ENCODE measurements at places on chromosomes 5 and 9.

DNA sequence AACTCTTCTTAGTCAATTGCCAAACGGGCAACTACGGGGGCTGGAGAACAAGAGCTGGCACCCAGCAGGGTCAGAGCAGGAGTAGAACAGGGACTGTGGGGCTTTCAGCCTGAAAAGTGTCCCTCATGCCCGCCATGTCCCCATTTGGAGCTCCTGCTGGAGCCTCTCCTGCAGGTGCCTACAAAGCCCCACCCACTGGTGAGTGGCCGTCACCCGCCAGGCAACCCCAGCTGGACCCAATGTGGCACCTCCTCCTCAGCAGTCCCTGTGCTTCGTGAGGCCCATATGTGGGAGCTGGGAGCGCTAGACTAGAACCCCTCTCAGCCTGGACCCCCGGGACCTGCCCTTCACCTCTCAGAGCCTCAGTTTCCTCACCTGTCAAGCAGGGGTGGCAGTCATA is 40.9 kb downstream of the VAV2 start:
- DNase-seq: no peak

- no peak for DNase-seq
These were observed 7.4 kb downstream of the SEMA5A start for GRCh38 chr5:9538504-9538903.

- DNase-seq: no peak
These were observed 172.1 kb downstream of the ENC1 start for GRCh38 chr5:74468421-74468820.

DNA sequence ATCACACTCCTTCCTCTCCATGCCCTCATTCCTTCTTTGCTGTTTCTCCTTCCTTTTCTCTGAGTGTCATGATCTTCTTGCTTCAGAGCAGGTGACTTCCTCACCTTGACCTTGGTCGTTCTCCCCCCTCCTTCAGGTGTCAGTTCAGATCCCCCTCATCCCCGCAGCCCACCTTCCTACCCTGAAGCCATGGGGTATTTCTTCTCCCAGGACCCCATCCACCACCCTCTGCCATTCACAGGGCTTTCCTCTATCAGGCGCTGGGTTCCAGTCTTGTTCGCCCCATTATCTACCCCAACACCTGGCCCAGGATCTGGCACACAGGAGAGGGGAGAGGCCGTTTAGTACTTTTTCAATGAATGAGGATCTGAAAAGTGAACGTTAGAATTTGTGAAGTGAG is 101.0 kb downstream of the NSG2 start:
- DNase-seq: no peak

DNA sequence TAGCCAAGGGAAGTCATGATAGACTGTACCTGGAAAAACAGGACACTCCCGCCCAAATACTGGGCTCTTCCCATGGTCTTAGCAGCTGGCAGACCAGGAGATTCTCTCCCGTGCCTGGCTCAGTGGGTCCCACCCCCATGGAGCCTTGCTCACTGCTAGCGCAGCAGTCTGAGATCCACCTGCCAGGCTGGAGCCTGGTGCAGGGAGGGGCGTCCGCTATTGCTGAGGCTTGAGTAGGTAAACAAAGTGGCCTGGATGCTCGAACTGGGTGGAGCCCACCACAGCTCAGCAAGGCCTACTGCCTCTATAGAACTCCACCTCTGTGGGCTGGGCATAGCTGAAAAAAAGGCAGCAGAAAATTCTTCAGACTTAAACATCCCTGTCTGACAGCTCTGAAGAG is 10.1 kb upstream of the THG1L start:
- DNase-seq: no peak

GRCh38 chr9:108784998-108785397 is 70.8 kb downstream of the ACTL7B start:
- DNase-seq: no peak

GRCh38 chr9:86733929-86734328 is 213.4 kb downstream of the GAS1 start:
- DNase-seq: no peak

- DNase-seq: no peak
These were observed 416.1 kb upstream of the CTNND2 start for GRCh38 chr5:12320331-12320730.

- no peak for DNase-seq
These were observed 1.2 kb downstream of the UCK1 start for GRCh38 chr9:131529597-131530545.

GRCh38 chr5:132243366-132243977 is 14.0 kb upstream of the PDLIM4 start:
- DNase-seq: no peak

DNA sequence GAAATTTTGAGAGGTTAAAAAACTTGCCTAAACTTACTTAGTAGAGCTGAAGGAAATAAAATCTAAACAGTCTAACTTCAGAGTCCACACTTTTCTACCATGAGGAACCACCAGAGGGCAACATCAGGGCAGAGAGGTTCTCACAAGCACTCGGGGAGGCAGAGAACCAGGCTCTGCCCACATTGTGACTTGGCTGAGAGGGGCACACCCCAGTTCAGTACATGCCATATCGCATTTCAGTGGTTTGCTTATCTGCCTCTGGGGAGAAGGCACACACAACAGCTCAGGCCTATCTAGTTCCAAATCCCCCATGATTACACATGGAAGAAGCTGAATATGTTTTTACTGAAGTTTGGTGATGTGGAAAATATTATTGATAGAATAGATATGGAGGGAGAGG is 49.2 kb downstream of the EQTN start:
- no peak for DNase-seq

GRCh38 chr5:57831932-57832331 is 349.3 kb upstream of the ACTBL2 start:
- no peak for DNase-seq

GRCh38 chr9:20684875-20685696 is 1.0 kb downstream of the FOCAD start:
- DNase-seq: no peak

DNA sequence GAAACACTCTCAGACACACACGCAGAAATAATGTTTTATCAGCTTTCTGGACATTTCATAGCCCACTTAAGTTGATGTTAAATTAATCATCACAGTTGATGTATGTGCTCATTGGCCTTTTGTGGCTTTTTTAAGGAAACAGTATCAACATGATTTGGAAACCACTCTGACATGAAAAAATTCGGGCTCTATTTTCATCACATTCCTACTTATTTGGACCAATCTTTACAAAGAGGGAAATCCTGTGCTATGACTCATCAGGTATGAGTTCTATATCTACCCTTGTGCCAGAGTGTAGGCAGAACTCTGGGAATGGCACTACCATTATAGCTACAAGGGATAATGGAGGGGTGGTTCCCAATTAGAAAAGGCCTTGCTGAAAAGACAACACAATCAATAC is 388.4 kb upstream of the PTGER4 start:
- DNase-seq: no peak

GRCh38 chr9:85960688-85961093 is 19.7 kb downstream of the NAA35 start:
- no peak for DNase-seq

DNA sequence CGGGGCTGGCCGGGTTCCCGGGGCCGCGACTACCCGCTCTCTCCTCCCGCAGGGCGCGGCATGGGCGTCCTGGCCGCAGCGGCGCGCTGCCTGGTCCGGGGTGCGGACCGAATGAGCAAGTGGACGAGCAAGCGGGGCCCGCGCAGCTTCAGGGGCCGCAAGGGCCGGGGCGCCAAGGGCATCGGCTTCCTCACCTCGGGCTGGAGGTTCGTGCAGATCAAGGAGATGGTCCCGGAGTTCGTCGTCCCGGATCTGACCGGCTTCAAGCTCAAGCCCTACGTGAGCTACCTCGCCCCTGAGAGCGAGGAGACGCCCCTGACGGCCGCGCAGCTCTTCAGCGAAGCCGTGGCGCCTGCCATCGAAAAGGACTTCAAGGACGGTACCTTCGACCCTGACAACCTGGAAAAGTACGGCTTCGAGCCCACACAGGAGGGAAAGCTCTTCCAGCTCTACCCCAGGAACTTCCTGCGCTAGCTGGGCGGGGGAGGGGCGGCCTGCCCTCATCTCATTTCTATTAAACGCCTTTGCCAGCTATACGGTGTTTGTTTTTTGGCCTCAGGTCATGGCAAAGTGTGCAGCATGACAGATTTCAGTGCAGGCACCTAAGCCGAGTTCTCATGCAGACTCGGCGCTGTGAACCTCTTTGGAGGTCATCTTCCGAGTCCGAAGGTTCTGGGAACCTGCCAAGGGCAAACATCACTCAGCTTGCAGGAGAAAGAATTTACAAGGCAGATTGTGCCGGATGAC is 516 bp downstream of the MRPL41 start:
- DNase-seq: no peak

DNA sequence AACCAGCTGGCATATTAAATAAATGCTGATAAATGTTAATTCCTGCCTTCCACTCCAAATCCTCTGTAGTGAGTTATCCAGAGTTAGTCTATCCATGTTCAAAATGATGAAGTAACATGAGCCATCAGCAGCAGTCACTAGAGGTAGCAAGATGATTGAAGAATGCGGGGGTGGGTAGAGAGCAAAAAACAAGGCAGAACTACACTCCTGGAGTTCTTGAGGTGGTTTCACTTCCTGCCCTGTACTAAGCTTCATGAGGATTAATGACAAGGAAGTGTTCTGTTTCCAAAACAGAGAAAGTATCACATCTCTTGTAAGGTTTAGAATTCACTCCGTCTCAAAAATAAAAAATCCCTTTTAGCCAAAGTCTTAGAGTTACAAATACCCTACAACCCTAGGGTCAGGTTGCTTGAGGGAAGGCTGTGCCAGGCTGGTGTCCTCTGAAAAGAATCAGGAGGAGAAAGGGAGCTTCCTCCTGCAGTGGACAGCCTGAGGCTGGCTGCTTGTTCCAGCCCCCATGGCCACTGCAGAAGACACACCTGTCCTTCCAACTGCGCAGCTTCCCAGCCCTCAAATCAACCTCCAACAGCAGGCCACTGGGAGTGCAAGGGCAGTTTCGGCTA is 180.2 kb downstream of the DENND1A start:
- no peak for DNase-seq

DNA sequence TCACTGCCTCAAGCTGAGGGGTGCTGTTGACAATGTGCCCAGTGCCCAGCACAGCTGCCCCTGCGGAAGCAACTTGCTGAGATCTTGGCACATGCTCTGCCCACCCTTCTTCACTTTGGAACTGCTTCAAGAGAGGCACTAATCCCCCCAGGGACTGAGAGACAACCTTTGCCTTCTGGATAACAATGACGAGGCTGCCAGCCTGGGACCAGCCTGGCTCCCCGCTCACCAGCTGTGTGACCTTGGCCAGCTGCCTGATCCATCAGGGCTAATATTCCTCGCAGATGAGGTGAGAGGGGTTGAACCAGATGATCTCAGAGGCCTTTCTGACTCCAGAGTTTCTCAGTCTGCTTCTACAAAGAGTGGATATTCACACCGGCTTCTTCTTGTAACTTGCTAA is 81.0 kb downstream of the SHB start:
- no peak for DNase-seq

- DNase-seq: no peak
These were observed 36.8 kb upstream of the ZNF608 start for GRCh38 chr5:124783285-124783684.

DNA sequence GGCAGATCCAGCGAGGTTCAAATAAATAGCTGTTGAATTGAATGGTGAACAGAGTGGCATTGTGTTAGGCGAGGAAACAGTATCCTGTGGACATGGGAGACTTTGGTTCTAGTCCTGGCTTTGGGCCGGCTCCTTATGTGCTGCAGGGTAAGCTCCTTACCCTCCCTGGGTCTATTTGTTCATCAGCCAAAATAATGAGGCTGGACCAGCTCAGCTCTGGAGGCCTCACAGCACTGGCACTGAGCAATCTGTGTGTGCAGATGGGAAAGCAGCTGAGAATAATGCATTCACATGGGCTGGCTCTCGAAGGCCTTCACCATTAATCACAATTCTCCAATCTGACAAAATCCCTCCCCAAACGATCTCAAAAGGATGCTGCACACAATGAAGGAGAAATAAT is 81.9 kb downstream of the APBA1 start:
- DNase-seq: no peak

GRCh38 chr5:10486511-10487344 is 45.0 kb downstream of the ROPN1L start:
- DNase-seq: no peak

GRCh38 chr9:114383521-114384231 is 4.1 kb downstream of the AKNA start:
- no peak for DNase-seq

DNA sequence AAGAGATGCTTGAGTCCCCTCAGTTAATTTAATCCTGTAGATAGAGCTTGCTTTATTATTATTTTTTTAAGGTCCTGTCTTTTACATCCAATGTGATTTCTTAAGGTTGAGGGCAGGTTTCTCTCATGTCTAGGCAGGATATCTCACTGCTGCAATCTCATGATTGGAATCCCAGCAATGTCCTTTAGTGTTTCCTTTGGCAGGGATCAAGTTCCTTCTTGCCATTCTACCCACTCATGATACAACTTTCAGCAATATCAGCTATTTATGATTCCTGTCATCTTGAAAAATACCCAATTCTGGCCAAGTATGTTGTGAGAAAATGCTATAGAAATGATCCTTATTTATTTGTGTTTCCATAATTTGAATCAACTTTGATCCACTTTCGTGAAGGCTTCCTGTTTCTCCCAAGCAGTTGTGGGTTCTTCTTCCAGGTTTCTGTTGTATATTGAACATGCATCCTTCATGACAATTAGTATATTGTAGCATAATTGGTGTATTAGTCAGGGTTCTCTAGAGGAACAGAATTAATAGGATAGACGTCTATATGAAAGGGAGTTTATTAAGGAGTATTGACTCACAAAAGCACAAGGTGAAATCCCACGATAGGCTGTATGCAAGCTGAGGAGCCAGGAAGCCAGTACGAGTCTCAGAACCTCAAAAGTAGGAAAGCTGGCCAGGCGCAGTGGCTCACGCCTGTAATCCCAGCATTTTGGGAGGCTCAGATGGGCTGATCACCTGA is 18.4 kb upstream of the VPS13A start:
- no peak for DNase-seq

DNA sequence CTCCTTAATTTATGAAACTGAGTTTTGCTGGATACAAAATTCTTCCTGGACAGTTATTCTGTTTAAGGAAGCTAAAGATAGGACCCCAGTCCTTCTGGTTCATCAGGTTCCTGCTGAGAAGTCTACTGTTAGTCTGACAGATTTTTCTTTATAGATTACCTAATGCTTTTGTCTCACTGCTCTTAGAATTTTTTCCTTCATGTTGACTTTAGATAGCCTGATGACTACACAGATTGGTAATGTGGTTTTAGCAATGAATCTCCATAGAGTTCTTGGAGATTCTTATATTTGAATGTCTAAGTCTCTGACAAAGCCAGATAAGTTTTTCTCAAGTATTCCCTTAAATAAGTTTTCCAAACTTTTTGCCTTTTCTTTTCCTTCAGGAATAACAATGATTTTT is 419.7 kb downstream of the CDH10 start:
- no peak for DNase-seq

GRCh38 chr9:129145841-129146292 is 32.2 kb downstream of the IER5L start:
- no peak for DNase-seq

GRCh38 chr5:158384535-158385481 is 525.9 kb upstream of the CLINT1 start:
- DNase-seq: no peak

GRCh38 chr5:151953833-151954232 is 29.2 kb upstream of the GLRA1 start:
- no peak for DNase-seq

GRCh38 chr5:109849478-109850088 is 159.9 kb downstream of the MAN2A1 start:
- no peak for DNase-seq
